CMK (cell line): ENCODE measurements at places on chromosomes 12 and 14.

- no peak for DNase-seq
Measured at GRCh38 chr12:7151532-7151931, 21.4 kb downstream of the CLSTN3 start.

GRCh38 chr12:99053616-99054362 lies 408.7 kb downstream of the APAF1 start:
- DNase-seq = no peak

DNA sequence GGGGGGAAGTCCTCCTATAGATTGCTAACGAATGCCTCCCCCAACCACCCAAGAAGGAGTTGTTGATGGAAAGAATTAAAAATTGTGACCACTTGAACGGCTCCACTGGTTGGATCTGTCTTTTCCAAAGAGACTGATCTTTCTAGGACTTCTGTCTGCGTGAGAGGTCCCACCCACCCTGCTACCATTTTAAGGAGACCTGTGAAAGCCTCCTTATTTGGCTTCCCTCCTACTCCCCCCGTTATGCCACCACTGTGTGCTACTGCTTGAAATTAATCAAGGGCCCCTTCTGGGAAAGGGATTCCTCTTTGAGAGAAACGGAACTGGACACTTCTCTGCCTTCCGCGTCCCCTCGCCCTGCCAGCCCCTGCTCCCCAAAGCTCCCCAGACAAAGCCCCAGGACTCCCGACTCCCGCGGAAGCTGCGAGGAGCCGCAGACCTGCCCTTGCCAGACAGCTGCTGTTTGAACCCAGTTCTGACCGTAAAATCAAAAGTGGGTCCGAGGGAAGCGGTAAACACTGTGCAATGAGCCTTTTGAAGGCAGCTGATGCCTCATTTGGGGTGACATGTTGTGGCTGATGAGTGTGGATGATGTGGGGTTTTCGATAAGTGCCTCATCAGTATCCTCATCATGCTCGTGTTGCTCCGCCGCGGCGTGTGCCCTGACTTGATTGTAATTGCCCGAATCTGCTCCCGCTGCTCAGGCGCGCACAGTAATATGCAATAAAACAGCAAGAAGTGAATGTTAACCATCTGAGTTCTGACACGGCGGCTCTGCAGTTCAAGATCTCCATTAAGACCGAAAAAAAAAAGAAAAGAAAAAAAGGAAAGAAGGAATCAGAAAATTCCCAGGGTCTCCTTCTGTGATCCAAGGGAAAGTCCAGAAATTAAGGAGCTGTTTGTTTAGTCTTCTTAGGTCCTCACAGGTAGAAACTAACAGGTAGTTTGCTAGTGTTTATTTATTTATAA lies 48.2 kb downstream of the MBIP start:
- DNase-seq = no peak

GRCh38 chr14:77883131-77883846 lies 83.4 kb downstream of the ADCK1 start:
- no peak for DNase-seq

GRCh38 chr12:45435945-45436710 lies 220.2 kb downstream of the ANO6 start:
- no peak for DNase-seq

GRCh38 chr12:102069707-102070106 lies 7.9 kb upstream of the WASHC3 start:
- no peak for DNase-seq

- no peak for DNase-seq
Measured at GRCh38 chr14:97539411-97539795, 742.2 kb downstream of the VRK1 start.

- no peak for DNase-seq
Measured at GRCh38 chr12:129592449-129592848, 311.4 kb downstream of the TMEM132D start.

- no peak for DNase-seq
Measured at GRCh38 chr14:73851000-73851399, 631 bp upstream of the PTGR2 start.

DNA sequence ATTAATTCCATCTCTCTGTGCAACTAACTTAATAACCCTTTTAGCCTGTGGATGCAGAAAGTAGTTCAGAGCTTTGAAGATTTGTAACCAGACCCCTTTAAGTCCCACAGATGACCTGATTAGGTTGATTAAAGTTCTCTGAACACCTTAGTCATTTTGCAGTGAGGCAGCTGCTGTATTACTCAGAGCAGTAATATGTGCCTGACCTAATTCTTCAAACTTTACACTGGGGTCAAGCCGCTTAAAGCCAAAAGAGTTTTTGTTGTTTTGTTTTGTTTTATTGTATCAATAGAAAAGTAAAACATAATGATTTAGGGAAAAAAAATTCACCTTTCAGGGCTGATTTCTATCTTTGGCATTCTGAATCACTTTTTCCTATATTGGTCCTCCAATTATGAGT lies 78.6 kb upstream of the PLEKHG7 start:
- DNase-seq = no peak

DNA sequence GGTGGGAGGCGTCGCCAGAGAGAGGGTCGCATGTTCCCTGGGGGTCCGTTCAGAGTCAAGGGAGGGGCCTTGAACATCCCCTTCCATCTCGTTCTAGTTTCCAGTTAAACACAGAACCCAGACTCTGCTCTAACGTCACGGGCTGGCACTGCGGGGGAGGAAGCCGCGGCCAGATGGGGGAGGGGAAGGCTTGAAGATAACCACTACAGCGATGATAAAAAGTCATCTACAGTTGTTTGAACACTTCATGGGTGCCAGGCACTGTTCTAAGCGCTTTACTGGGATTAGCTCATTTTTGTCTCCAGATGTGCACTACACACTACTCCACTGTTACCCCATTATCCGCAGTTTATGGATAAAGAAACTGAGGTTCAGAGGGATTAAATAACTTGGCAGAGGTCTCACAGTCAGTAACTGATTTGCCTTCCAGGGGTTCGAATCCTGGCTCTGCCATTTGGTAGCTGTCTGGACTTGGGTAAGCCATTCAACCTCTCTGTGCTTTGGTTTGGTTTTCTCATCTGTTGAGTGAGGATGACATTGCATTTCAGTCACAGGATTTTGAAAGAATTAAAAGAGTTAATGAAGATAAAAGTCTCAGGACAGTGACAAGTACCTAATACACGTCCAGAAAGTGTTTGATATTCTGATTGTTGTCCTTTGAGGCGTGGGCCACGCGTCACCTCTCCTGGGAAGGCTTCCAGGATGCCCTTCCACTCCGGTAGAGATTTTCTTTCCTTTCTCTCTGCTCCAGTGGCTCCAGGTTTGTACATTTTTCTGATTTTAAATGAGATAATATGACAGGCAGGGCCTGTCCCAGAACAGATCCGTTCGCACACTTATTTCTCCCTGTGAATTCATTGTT lies 798 bp upstream of the RASAL1 start:
- no peak for DNase-seq

GRCh38 chr12:113980537-113981337 lies 14.6 kb upstream of the RBM19 start:
- peak; percentile 48 for DNase-seq

- DNase-seq = no peak
Measured at GRCh38 chr14:34086223-34086757, 135.4 kb upstream of the EGLN3 start.
